ENCODE measurements at places on chromosomes 4 and X.

- DNase-seq: no peak
Measured at GRCh38 chr4:101818362-101818761, 27.8 kb downstream of the BANK1 start.

GRCh38 chr4:7326306-7326692 lies 108.4 kb downstream of the PSAPL1 start:
- DNase-seq: no peak

- no peak for DNase-seq
Measured at GRCh38 chr4:85854546-85854945, 379.6 kb downstream of the ARHGAP24 start.

- no peak for DNase-seq
Measured at GRCh38 chr4:34973650-34974312, 1270.5 kb downstream of the ARAP2 start.

DNA sequence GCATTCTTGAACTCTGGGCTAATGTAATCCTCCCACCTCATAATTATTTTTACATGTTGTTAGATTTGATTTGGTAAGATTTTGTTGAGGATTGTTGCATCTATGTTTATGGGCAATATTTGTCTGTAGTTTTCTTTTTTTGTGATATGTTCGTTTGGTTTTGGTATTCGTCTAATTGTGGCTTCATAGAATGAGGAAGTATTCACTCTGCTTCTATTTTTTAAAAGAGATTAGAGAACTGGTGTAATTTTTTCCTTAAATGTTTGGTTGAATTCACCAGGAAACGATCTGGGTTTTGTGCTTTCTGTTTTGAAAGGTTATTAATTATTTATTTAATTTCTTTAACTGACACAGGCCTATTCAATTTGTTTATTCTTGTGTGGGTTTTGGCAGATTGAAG lies 161.2 kb upstream of the NUDT6 start:
- DNase-seq: no peak

GRCh38 chrX:73581002-73581628 lies 18.1 kb downstream of the CHIC1 start:
- DNase-seq: no peak

DNA sequence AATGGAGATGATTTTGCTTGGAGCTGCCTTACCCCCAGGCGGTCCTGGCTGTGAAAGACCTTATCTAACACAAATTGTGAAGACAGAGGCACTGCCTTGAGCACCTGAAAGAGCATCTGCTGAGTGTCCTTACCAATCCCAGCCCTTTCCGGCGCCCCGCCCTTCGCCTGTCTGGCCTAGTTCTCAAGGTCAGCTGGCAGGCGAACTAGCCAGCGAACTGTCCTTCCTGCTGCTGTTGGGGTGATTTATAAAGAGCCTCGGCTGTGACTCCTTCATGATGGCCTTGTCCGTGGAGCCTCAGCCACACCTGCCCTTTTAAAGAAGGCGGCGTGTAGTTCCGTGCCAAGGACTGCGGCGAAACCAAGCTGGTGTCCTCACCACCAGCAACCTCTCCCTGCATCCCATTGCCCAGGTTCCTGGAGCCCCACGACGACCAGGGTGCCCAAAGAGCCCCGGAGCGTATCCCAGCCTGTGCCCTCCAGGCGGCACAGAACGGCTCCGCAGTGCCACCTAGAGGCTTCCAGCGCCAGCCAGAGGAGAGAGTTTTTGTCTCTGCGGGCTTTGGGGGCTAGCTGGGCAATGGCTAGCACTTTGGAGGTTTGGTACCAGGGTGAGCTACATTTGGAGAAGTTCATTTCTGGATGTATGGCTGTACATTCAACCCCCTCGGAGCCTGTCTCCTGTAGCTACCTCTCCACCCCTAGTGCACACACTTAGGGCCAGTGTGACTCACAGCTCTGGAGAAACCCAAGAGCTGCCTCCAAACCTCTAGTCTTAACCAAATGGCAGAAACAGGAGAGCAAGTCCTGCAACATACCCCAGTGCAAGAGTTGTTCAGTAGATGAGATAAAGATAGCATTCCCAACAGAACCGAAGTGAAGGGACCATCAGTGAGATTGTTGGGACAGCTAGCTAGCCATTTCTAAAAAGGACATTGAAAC lies 36.8 kb upstream of the VMA21 start:
- DNase-seq: no peak

- no peak for DNase-seq
Measured at GRCh38 chr4:176874721-176875445, 82.2 kb upstream of the VEGFC start.

- DNase-seq: no peak
Measured at GRCh38 chrX:124791492-124792095, 445.2 kb downstream of the SH2D1A start.

GRCh38 chr4:38610966-38611431 lies 53.0 kb upstream of the KLF3 start:
- DNase-seq: no peak

GRCh38 chrX:40784516-40785151 lies 49.3 kb upstream of the MED14 start:
- no peak for DNase-seq

DNA sequence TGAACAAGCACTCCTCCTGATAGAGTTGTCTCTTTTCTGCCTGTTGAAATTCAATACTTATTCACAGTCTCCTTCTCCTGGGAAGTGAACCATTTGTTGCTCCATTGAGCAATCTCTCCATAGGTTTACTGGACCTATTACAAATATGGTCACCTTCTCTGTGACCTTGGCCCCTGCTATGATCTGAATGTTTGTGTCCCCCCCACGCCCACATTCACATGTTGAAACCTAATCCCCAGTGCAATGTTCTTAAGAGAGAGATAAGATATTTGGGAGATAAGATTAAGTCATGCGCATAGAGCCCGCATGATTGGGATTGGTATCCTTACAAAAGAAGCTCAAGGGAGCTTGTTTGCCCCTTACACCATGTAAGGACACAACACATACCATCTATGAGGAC lies 54.1 kb upstream of the GABRE start:
- DNase-seq: no peak

DNA sequence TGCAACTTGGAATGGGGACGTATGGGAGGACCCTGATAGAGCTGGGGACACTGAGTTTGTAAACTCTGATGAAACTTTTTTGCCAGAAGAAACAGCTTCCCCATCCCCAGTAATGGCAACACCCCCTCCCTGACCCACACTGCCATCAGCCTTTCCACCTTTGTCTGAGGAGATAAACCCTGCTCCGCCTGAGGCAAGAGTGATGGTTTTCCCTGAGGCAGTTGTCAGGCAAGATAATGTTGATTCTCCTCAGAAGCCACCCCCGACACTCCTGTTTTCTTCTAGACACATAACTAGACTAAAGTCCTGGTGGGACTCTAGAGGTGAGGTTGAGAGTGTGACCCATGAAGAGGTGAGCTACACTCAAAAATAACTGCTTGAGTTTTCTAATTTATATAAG lies 71.9 kb upstream of the STK26 start:
- no peak for DNase-seq

DNA sequence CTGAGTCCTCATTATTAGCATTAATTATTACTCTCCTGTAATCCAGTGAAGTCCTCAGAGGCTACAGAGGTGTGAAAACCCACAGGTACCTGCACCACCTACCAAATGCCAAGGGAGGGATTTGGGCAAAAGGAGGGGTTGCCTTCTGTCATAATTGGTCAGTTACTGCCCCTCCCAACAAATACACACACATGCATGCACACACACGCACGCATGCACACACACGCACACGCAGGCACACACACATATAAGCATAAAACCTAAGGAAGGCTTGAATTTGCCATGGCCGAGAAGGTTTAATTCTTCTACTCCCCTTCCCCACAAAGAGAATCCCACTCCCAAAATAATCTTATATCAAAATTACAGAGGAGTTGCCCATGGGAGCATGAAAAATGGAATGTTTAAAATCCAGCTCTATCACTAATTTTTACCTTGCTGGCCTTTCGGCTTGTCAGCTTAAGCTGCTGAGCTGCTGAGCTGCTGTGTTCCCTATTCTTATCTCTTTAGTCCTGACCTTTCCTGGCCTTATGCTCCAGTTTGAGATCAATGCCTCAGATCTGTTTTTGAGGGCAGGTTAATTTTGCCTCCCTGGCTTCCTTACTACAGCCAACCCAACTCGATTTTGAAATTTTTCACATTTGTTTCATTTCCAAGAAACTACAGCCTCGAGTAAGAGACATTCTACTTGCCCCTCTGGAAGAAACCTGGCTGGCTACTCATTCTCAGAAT lies 95.0 kb downstream of the CAMK2D start:
- no peak for DNase-seq

DNA sequence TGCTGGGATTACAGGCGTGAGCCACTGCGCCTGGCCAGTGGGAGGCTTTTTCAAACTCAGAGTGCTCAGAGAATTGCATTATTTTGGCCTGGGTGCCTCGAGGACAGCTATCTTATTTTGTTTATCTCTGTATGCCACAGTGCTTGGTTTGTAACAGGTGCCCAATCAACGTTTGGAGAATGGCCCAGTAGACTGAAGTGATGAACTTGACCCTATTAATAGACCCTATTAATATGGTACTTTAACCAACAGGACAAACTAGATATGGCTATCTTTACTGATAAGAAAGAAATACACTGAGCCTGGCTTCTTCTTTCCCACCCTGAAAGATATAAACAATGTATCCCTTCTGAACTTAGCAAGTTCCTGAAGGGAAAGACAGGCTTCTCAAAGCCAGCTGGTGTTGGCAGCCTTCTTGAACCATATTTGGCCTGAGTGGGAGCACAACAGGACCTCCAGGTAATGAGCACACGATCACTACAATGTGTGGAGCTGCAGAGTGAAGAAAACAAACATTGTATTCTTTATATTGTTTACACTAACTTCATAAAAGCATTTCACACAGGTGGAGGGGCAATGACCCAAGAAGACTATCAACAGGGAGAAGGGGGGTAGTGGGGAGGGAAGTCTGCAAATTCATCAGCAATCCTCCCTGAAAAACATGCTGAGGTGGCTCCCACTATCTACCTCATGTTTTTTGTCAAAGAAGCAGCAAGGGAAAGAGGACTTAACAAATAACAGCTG lies 41.7 kb downstream of the PRPS1 start:
- DNase-seq: no peak

GRCh38 chr4:97987019-97987648 lies 156.1 kb downstream of the STPG2 start:
- DNase-seq: peak; percentile 44

DNA sequence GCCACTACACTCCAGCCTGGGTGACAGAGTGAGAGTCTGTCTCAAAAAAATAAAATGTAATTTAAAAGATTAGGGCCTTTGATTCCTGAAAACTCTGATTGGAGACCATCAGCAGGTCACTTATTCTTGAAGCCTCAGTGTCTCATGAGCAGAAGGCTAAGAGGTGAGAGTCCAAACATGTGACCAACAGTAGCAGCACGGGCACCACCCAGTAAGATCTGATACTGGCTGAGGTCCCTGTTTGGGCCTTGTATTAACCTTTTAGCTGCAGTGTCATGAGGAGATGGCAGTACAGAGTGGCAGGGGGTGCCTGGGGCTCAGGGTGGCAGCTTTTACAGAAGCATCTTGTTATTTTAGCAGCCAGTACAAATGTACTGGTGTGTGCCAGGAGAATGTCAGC lies 89.3 kb downstream of the FHDC1 start:
- no peak for DNase-seq

DNA sequence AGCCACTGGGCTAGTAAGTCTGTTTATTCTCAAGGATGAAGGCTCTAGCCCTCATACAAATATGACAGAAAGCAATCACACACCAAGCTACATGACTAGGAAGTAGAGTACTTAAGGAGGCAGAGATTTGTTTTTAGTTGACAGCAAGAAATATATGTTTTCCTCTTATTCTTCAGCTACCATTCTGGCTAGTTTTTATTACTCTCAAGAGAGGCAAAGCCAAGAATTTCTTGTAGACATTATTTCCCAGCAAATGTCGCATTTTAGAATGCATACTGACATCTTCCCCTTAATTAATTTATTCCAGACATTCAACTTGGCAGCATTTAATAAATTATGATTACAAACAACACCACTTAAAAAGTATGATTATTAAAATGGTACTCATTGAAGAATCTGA lies 23.4 kb upstream of the FAM9C start:
- no peak for DNase-seq

GRCh38 chrX:38116706-38117105 lies 104.0 kb downstream of the SRPX start:
- DNase-seq: no peak

DNA sequence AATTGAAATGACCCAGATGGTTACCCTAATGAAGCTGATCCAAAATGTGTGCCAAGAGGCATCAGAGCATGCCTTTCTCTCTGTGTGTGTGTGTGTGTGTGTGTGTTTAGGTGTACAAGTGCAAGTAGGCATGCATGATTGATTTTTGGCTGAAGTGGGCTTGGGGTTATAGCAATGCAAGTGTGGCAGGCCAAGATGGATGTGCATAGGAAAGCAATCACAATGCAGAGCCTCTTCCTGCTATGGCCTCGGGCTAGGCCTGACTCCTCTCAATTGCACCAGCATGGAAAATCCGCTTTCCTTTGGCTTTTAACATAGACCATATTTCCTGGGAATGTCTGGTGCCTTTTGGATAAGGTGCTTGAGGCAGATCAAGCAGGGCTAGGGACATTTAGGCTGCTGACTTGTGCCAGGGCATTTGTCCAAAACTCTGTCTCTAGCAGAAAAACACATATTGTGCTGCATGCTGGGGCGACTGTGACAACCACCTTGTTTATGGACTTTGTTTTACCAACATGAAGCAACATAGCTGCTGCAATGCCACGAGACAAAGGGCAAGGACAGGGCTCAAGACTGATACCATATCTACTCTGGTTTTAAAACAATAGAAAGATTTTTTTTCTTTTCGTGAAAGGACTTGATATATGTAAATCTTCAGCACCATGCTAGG lies 395.7 kb downstream of the RAPGEF2 start:
- no peak for DNase-seq

GRCh38 chr4:70651864-70652506 lies 14.3 kb downstream of the JCHAIN start:
- DNase-seq: peak; percentile 52

DNA sequence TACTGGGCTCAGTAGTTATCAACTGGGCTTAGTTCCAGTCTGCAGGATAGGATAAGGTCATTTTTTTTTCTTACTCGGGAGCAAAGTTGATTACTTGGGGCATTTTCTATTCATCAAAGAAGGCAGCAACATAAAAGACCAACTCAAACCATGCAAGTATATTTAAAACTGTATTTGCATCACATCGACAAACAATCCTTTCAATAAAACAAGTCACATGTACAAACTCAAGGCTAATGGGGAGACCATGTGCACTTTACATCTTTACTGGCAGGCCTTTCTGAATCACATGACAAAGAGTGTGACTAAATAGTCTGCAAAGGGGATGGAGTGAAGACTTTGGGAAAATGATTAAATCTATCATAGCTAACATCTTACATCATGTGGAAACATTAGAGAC lies 610.4 kb upstream of the BOD1L1 start:
- DNase-seq: no peak

GRCh38 chr4:72974694-72975487 lies 94.6 kb downstream of the COX18 start:
- no peak for DNase-seq

DNA sequence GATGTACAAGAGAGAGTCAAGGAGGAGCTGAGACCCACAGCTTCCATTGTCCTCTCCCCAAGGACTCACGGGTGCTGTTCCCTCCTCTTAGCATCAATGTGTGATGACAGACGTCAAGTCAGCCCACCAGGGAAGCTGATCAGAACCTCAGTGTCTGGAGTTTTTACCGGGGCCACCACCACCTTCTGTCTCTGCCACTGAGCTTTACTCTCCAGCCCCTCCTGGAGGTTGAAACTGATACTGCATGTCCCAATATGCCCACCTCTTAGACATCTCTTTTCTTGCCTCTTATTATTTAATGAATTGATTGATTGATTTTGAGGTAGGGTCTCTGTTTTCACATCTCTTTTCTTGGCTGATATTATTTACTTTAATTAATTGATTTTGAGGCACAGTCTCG lies 10.3 kb upstream of the AKAP17A start:
- DNase-seq: no peak
